ENCODE measurements at places on chromosomes 6 and 20.
A peak's percentile ranks its signal among the peaks of the same experiment; 100 is the strongest.

DNA sequence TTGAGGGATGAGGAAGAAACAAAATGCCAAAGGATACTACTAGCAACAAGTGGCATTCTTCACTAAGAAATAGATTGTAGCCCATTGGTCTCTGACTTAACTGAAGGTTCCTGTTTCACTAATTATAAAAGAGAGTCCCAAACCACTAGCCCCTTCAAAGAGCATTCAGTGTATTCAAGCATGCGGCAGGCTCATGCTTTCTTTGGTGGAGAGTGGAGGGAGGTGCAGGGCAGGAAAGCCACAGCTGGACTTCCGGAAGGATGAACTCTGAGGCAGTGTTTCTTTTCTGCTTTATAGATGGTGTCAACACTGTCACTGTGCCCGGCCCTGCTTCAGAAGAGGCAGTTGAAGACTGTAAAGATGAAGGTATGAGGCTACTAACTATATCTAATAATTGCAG, 636.1 kb downstream of the KIF16B start:
- no peak for DNase-seq

DNA sequence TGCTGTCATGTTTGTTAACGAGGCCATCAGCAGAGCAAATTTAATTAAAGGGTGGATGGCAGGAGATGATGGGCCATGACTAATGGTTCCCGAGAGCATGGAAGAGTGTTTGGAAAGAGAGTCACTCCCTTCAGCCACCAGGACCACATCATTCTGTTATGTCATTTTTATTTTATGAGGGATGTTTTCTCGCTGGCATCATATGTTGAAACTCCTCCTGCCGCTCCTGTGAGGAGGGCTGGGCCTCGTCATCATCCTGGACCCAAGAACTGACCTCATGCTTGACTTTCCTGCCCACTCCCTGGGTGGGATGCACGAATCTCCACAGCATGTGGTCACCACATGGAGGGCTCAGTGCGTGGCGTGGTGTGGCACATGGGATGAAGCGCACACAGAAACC, 86.4 kb upstream of the FRMD1 start:
- DNase-seq, result no peak

GRCh38 chr6:153852034-153852433, 187.0 kb upstream of the OPRM1 start:
- DNase-seq, result no peak

- DNase-seq, result peak; percentile 71
Observed at GRCh38 chr6:291697-292505, at the start of gene DUSP22. DUSP22 (plus strand) TSS chr6:292487; CDS start chr6:292540, 53 bp downstream.

DNA sequence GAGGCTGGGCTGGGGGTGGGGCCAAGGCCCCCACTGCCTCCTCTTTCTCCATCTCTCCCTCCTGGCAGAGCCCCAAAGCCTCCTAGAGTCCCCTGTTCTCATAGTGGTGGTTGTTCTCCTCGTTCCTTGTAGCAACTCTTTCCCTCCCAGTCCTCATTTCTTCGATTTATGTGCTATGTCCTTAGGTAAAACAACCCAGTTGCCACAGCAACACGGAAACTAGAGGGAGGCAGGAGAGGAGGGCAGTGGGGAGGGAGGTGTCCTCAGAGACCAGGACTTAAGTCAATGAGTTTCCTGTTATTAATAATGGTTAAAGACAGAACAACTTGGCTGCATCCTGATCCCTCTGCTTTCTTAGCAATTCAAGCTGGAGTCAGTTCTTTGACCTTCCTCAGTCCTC, 161.0 kb downstream of the INSM1 start:
- no peak for DNase-seq

- peak; percentile 84 for DNase-seq
Observed at GRCh38 chr6:12296255-12296573, 6.1 kb downstream of the EDN1 start.

DNA sequence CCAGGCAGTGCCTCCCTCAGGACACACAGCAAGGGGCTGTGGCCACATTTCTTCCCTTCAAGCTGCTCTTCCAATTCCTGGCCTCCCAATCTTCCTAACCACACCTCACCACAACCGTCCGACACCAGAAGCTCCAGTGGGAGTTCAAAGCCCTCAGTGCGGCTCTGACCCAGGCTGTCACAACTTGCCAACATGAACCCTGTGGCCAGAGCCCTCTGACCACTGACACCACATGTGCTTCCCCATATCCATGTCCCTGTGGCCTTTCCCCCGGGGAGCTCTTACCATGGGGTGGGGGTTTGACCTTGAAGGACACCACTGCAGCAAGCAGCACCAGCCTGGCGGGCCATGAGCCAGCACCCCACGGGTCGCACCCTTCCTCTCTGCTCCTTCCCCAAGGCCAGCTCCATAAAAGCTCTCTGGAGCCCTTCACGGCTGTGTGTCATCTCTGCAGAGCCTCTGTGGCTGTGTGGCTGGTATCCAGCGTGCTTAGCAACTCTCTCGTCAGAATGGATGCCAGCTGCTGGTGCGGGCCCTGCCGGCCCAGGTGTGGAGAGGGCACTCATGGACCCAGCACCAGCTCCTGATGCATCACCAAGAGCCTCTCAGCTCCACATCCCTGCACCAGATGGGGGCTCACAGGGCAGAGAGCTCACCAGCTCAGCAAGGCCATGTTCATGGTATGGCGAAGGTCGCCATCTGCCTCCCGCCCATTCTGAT, 106.1 kb downstream of the PSMB1 start:
- DNase-seq, result no peak
